ENCODE measurements at places on chromosomes 4 and X.
A peak's percentile ranks its signal among the peaks of the same experiment; 100 is the strongest.

GRCh38 chrX:153609917-153610835, 11.2 kb upstream of the CCNQ start:
- DNase-seq = peak; percentile 84

- peak; percentile 20 for DNase-seq
These were observed 33.4 kb upstream of the SPON2 start for GRCh38 chr4:1205586-1206298.

DNA sequence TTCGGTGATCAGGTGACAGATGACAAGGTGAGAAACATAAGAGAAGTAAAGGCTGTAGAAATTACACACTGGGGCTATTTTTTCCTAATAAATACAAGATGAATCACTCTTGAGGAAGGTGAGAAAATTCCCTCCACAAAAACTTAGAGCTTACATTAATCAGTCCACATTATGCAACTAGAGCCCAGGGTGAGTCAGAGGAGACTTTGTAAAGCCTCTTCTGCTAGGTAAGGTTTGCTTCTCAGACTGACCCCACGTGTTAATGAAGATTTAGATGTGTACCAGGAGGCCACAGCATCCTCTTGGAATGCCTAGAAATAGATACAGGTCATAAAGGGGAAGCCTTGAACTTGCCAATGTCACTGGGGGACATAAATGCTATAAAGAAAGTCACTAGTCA, 396.0 kb upstream of the SMIM31 start:
- no peak for DNase-seq

DNA sequence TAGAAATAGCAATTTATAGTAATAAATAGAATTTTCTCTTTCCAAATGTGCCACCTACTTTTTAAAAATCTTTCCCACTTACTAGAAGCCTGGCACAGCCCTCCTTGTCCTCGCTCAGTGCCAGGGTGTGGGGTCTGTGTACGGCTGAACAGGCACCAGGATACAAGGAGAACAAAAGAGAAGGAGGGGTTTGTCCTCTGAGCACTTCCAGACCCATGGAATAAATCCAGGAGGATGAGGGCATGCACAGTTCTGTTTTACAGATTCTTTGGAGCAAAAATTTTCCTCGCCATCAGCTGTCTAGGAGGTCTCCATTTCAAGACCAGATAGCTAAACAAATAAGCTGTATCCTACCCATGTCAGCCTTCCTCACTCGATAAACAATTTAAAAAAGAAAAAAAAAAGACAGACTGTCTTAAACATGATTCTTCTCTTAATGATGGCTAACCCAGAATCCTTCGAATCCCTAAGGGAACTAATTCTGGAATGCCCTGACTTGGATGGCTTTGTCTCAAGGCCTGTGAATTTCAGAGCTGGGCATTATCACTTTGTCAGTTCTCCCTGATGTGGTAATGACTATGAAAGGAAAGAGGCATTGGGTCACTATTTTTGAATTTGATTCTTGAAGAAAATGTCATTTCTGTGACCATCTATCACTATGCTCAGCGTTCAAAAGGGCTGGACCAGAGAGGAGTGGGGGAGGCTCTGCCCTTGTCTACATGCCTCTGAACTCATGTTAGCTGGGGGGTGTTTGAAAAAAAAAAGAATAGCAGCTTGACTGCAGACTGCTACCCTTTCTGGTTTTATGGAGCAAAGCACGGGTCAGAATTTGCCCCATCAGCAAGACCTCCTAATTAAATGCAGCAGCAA, 151.0 kb downstream of the DCTD start:
- no peak for DNase-seq

- DNase-seq = peak; percentile 76
These were observed 4.8 kb downstream of the SLC49A3 start for GRCh38 chr4:683982-684622.

DNA sequence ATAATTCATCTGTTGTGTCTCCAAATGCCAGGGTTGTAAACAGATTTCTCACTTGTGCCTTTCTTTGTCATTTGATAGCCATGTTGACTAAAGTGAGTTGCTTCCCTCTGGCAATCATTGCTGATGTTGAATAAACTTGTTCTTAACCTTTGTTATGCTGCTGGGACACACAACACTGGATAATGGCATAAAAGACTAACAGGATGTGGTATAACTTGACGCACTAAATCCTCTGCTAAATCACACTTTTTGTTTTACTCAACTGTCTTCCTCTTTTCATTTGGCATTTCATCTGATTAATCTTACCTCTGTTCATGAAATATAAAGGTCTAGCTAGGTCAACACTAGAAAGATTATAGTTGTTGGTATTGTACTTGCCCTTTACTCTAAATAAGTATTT, 17.6 kb upstream of the CXCL5 start:
- no peak for DNase-seq

DNA sequence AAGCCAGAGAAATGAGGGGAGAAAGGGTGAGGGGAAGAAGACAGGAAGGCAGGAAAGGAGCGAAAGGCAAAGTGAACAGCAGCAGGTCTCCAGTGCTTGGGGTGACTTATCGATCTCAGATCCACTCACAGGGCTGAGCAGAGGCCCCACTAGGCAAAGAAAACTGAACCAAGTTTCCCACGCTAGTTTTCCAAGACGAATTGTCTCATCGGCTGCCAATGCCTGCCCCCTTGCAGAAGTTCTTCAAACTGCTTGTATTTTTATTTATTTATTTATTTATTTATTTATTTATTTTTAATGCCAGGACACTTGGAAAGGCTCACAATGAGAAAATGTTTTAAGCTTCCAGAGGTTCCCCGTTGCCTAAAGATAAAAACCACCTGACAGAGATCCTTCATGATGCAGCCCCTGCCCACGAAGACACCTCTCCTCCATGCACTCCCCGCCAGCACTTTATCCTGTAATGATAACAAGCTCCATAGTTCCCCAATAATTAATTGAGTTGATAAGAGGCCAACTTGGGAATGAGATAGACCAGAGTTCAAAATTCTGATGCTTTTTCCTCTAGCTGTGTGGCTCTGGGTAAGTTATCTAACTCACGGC, 43.2 kb downstream of the QDPR start:
- peak; percentile 48 for DNase-seq

DNA sequence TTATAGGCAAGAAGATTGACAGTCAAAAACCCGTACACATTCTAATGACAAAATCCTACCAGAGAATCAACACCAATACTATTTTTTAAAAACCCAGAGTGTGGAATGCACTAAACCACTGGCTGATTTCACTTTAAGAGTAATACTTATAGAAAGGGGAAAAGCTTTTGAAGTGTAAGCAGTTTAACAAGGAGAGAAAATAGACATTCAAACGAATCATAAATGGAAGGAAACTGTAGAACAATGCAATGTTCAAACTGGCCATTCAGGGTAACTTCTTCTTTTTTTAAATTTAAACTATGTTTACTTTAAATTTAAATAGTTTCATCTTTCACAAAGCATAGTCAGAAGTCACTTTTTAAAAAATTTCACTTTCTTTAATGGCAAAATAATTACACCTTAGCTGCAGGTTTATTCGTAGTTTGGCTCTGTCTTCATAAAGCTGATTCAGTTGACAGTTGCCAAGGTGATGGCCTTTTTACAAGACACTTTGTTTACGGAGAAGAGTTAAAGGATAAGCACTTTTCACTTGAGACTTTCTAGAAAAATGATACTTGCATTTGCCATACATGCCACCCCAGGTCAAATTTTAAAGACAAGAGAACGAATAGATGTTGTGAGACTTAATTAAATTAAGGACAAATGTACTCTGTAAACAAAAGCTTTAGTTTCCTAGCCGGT, 82.4 kb upstream of the KLF3 start:
- DNase-seq = no peak

GRCh38 chr4:109562457-109563239, 2.6 kb downstream of the MCUB start:
- no peak for DNase-seq

DNA sequence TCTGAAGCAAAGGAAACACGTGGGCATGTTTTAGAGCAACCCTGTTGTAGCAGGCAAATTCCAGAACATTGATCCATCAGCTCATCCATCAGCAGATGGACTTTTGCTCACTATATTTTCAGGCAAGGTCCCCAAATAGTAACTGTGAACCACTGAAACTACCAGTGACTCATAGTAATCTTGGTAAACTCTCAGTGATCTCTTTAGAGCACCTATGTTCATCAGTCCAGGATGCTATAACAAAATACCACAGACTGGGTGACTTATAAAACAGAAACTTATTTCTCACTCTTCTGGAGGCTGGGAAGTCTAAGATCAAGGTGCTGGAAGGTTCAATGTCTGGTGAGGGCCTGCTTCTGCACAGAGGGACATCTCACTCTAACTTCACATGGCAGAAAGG, 28.9 kb upstream of the BTC start:
- DNase-seq = no peak

GRCh38 chr4:118348886-118349285, 3.9 kb downstream of the PRSS12 start:
- no peak for DNase-seq

GRCh38 chrX:48090123-48090522, 18.7 kb upstream of the ZNF630 start:
- DNase-seq = no peak

DNA sequence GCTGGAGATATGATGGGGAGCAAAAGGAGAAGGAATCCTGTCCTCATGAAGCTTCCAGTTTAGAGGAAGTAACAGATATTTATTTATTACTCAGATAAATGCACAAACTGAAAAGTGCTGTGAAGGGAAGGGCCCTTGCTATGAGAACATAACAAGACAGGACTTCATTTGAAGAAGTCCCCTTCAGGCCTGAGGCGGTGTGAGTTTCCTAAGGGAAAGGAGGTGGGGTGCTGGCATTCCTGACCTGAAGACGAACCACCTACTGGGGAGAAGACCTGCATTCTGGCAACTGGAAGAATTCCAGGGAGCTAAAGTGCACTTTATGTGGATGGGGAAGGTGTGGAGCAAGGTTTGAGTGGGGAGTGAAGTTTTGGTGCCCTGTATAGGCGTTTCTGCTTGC, 15.9 kb upstream of the SPARCL1 start:
- no peak for DNase-seq

GRCh38 chrX:15790769-15791290, 546 bp downstream of the ZRSR2 start:
- no peak for DNase-seq

DNA sequence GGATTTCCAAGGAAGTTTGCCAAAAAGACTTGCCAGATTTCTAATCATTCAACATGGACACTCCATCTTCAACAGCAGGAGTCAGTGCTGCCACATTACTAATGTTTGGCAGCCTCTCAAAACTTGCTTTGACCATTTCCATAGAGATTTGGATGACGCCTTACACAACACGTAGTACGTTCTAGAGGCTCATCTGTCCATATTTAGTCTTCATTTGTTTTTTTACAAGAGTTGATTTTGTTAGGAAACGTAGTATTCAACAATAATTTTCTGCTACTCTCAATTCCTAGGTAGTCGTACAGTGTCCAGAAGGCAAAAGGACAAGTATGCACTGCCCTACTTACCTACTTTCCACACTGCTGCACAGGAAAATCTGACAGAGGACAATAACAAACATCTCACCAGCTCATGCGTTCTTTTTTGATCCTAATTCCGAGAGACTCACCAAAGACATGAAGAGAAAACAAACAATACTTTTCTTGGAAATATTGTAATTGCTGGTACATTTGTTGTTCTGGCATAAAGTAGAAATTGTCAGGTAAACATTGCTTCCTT, 117.3 kb downstream of the SNCA start:
- DNase-seq = no peak

DNA sequence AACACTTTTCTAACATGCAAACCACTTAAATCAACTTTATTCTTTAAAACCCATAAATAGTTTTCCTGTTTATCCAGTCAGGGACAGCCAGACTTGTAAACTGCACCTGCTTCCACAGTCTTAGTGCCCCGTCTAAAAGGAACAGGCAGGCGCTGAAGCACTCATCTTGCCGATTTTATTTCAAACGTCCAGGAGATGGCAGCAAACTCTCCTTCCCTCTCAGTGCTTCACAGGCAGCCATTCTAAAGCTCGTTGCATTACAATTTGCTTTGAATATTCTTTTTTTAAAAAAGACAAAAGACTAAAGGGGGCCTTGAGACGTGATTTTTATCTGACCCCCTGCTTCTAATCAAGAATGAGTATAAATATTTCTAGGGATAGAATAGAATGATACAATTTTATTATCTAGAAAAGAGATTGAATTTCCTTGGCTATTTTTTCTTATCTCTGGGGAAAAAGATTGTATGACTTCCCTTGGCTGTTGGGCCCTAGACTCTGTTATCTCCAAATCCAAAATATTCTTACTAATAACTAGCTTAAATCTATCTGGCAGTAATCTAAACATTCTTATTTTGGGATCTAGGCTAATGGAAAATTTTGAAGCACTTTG, 93.6 kb upstream of the MYOZ2 start:
- peak; percentile 56 for DNase-seq

DNA sequence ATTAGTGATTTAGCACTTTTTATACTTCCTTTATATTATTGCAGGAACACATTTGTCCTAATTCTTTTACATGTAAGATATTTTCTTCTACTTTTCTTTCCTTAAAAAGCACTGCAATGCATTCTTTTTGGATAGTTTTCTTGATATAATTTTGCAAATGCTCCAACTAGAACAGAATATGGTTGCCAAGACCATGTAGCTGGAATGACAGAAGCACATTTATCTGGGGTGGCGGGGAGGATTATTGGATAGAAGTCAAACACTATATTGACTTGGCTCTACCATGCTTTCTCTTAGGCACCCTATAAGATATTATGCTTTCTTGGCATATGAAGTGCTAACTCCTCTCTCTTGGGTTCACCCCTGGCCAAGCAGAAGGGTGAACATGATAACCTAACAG, 983.5 kb downstream of the FAT4 start:
- DNase-seq = no peak

GRCh38 chr4:14994242-14994641, 8.0 kb upstream of the CPEB2 start:
- DNase-seq = no peak

- DNase-seq = no peak
These were observed 61.8 kb downstream of the FHDC1 start for GRCh38 chr4:152997771-152998487.

- DNase-seq = no peak
These were observed 62.6 kb downstream of the PDGFC start for GRCh38 chr4:156909010-156909409.

- no peak for DNase-seq
These were observed 75.4 kb downstream of the ABLIM2 start for GRCh38 chr4:8083086-8083825.

DNA sequence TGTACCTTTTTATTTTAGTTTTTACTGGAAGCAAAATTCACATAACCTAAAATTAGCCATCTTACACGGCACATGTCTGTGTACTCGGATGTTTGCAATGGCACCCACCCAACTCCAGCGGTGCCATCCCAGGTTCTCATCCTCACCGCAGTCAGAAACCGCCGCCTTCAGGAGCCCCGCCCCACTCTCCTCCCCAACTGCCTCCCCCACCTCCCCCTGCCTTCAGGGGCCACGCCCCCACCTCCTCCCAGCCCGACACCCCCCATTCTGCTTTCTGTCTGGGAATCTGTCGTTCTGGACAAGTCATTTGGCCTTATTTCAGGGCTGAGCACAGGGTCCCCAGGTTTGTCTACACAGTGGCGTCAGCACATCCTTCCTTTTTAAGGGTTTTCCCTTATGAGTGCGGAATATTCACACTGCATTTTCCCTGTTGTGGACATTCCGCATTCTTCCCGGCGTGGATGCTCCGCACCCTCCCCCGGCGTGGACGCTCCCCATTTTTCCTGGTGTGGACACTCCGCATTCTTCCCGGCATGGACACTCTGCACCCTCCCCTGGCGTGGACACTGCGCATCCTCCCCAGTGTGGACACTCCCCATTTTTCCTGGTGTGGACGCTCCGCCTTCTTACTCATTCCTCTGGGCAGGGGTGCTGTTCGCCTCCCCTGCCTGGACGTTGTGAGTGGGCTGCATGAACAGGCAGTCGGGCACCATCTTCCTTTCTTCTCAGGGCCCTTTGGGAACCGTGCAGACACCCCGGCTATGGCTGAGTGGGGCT, 135.4 kb upstream of the NKX1-1 start:
- DNase-seq = no peak

Measured in right hindlimb (tissue), 1 donor.